ENCODE measurements at places on chromosomes 11 and 22.
A peak's percentile ranks its signal among the peaks of the same experiment; 100 is the strongest.

DNA sequence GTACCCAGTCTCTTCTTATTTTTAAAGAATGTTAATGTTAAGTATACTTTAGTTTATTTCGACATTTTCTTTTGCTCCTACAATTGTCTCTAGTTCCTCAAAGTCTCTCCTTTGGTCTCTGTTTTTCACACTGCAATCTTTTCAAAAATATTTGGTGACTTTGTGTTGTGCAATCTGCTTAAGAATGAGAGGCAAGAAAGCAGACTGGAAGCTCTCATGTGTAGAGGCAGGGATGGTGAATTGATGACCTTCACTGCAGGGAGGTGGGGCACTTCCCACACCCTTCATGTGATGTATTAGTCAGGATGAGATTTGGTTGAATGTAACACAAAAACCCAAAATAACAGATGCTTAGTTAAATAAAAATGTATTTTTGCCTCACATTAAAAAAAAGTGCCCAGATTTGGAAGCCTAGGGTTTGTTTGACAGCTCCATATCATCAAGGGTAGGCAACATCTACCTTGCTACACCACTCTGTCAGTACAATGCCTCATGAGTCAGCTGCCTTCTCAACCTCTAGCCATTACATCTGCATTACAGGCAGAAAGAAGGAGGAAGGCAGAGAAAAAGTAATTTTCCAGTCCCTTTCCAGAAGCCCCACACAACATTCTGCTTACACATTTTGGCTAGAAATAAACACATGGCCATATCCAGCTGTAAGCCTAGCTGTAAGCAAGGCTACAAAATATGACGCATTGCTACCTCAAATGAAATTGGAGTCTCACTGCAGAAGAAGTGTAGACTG is 3.8 kb upstream of the MMP27 start:
- DNase-seq = peak; percentile 20

DNA sequence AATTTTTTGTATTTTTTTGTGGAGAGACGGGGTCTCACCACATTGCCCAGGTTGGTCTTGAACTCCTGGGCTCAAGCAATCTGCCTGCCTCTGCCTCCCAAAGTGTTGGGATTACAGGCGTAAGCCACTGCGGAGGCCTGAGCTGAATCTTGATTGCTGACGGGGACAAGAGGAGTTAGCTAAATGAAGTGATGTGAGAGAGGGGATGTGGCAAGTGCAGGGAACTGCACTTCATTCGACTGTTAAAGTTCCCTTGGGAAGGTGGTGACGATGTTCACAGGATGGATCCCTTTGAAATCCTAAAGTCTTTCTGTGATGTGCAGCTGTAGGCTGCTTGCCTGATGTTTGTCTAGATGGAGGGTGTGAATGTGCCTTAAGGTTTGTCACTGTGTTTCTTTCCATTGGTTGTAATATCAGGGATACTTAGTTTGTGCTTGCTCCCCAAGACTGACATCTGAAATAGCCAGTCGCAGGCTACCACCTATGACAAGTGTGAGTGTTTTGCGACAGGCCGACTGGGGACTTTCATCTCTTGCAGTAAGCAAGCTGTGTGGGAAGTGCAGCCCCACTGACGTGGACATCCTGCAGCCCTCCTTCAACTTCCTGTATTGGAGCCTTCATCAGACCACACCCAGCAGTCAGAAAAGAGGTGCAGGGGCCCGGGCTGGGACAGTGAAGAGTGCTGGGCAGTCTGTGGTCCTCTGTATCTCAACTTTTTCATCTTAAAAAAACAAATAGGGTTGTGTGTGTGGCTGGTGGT is 19.6 kb upstream of the CCDC134 start:
- peak; percentile 95 for DNase-seq

GRCh38 chr11:58186938-58187337 is 1.9 kb upstream of the OR9Q2 start:
- DNase-seq = no peak

- DNase-seq = peak; percentile 91
Observed at GRCh38 chr22:17920145-17920605, 104.2 kb downstream of the MICAL3 start.

- DNase-seq = no peak
Observed at GRCh38 chr22:35517207-35517606, 23.4 kb upstream of the RASD2 start.

- peak; percentile 79 for DNase-seq
Observed at GRCh38 chr11:131658952-131659351, 288.5 kb downstream of the NTM start.

GRCh38 chr22:38782402-38783094 is 11.4 kb downstream of the DNAL4 start:
- DNase-seq = peak; percentile 79

DNA sequence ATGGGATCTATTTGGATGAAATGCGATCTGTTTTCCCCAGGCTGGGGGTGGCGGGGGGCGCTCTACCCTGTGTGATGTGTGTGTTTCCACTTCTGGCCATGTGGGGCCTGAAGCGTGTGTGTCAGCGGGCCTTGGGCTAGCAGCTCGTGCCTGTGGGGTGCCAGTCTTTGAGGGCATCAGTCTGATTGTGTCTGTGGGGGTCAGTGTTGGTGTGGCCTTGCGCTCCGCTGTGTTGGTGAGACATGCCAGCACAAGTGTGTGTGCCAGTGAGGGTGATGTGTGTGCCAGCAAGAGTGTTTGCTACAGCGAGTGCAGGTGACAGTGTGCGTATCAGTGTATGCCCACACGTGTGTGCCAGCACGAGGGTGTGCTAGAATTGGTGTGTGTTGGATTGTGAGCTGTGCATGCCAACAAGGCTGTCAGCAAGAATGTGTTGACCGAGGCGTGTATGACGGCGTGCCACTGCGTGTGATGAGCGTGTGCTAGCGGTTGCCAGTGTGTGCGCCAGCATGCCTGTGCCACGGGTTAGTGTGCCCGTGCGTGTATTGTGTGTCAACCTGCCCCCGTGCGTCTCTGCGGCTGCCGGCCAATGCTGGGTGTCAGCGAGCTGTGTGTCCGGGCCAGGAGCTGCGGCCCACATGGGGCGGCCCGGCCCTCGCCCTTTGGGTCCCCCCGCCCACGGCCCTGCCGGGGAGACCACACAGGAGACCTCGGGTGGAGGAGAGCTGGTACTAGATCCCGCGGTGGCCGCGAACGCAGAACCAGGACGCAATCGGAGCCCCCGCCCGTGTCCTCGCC is 519 bp downstream of the ARRB1 start:
- peak; percentile 85 for DNase-seq

- no peak for DNase-seq
Observed at GRCh38 chr11:104464691-104465090, 300.7 kb upstream of the PDGFD start.

DNA sequence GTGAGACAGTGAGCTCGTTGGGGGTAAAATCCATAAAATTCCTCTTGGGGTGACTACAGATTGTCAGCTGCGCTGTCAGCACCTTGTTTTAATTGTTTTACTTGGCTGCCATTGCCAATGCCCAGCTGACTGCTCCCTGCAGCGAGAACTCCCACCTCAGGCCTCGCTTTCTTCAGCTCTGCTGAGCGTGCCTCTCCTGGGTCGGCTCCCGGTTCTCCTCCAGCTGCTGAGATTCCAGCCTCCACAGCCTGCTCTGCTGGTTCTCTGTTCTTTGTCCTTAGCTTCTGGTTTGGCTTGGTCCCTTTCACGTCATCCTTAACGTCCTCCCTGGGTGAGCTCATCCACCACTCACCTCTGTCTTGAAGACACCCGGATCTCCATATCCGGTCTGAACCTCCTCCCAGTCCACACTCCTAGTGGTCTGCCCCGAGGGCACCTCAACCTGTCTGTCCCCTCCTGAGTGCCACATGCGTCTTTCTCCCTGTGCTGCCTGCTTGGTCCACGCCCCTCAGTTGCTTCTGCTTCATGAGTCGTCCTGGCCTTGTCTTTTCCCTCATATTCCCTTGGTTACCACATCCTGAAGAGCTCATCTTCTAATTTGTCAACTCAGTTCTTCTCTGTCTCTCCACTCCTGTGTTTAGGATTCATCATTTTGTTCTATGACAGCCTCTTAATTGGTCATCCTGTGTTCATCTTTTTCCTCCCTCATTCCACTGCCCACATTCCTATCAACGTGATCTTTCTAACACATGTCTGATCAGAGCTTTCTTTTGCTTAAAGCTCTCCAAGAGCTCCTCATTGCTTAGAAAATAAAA is 35.6 kb downstream of the BMAL1 start:
- no peak for DNase-seq

DNA sequence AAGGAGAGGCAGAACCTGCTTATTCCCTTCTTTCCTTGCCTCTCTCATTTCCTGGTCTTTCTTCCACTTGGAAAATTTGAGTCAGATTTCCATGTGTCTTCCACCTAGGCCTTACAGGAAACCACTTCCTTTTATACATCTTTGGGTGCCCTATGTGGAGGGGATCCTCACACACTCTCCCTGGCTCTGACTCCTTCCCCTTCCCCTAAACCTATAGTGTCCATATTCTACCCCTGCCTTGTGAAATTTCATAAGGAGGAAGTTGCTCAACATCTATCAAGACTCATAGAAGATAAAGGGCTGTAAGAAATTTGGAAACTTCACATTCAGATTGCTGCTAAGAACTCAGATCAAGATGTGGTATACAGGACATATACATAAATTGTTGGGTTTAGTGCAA is 20.4 kb downstream of the TUG1 start:
- DNase-seq = peak; percentile 80

DNA sequence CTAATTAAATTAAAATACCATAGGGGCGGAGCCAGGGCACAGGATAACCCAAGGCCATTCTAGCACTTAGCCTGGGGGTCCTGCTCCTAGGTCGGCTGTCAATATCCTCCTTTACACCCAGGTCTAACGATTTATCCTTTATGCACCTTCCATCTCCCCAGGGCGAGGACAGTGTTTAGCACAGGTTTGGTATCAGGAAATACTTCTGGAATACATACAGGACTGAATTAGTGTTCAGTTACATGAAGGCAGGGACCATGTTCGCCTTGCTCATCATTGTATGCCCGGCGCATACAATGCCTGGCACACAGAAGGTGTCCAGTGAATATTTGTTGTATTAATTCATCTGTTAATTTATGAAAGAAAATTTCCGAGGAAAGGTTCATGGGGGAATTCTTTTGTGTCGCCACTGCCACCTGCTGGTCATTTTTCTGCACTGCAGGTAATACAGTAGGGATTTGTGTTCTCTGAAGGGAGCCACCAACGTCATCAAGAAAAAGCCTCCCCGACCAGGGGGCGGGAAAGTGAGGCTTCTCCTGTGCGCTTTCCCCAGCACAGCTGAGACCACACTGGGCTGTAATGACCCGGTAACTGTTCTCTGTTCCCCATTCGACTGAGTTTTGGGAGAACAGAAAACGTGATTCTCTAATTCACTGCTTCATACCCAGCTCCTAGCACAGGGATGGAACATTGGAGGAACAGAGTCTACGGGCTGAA is 68.7 kb upstream of the ASPHD2 start:
- DNase-seq = peak; percentile 82

GRCh38 chr22:29480512-29481264 is 670 bp downstream of the NEFH start:
- peak; percentile 86 for DNase-seq
